ENCODE measurements at places on chromosomes 11 and 22.
A peak's percentile ranks its signal among the peaks of the same experiment; 100 is the strongest.

DNA sequence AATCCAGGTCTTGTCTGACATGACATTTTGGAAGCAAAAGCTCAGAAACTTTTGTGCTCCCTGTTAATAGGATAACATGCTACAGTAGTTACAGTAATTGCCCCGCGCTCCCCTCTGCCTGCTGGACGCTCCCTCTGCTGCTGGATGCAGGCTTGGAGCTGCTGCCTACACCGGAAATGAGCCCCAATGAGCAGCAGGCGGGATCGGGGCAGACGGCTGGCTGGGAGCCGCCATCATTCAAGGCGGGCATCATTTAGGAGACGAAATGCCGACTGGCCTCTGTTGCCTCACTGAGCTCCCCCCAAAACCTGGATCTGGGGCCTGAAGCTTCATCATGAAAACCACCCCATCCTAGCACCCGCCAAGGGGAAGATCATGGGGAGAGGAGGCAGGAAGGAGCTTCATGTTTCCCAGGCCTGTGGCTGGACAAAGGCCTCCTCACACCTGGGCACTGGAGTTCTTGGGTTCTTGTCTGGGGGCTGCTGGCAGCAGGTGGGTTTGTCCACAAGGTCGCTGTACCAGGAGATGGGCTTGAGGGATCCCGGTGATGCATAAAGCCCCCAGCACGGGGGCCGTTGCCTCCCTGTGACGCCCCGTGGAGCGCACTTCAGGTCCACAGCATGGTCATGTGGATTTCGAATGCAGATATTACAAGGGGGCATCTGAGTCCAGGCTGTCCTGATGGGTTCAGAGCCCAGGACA lies 664.3 kb downstream of the BRD1 start:
- no peak for DNase-seq

- no peak for DNase-seq
Observed at GRCh38 chr11:13721760-13722159, 53.3 kb downstream of the FAR1 start.

DNA sequence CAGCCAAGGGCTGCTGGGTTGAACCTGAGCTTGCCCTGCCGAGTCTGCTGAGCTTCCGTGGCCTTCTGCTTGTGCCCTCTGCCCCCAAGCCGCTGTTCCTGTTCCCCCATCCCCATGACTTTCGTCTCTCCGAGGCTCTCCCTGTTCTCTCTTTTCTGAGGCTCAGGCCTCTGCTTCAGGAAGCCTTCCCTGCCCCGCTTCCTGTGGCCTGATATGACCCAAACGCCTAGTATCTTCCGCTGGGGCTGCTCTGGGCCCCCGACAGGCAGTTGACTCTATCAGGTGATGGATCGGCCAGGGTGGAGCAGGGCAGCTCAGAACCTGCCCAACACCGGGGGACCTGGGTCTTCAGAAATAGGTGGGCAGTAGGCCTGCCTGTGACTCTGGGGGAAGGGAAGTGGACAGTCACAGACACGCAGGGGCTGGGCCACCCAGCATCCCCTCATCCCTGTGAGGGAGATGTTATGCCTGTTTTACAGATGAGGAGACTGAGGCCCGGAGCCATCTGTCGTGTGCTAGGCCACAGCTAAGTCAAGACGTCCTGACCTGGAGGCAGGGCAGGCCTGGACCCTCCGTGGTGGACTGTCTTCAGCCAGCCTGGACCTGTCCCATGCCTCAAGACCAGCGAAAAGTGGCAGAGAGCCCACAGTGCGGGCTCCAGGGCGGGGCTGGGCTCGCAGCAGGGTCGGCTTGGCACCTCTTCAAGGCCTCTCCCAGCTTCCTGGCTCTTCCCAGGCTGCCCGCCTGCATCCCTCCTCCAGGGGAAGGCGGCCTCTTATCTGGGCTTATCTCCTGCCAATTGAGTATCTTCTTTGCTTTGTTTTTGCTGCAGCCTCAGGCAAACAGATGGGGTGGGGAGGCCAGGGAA lies 16.2 kb downstream of the BAD start:
- no peak for DNase-seq

GRCh38 chr11:88531831-88532230 lies 194.3 kb upstream of the CTSC start:
- DNase-seq = no peak

DNA sequence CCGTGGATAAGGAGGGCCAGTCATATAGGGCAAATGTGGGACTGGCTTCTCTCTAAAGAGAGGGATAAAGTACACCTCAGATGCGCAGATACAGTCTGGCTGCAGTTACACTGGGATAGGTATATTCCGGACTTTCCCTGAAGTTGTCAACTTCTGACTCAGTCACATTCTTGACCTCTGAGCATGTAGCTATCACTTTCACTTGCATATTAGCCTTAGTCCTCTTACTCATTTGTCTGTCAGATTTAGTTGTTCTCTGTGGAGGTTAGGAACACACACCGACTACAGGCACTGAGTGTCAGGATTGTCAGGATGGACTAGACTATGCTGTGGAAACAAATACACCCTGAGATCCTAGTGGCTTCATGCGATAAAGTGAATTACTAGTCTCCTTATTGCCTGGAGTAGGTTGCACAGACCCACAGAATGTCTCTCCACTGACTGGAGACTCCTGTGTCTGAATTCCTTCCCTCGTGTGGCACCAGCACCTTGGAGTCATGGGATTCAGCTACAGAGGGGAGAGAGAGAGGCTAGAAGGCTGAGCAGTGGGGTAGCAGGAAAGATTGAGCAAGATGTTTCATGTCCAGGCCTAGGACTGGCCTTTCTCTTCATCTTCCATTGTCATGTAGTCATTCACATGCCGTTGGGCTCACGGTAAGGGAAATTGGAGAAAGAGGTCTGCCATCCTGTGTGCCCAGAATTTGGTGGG lies 654.3 kb downstream of the NTM start:
- DNase-seq = no peak

DNA sequence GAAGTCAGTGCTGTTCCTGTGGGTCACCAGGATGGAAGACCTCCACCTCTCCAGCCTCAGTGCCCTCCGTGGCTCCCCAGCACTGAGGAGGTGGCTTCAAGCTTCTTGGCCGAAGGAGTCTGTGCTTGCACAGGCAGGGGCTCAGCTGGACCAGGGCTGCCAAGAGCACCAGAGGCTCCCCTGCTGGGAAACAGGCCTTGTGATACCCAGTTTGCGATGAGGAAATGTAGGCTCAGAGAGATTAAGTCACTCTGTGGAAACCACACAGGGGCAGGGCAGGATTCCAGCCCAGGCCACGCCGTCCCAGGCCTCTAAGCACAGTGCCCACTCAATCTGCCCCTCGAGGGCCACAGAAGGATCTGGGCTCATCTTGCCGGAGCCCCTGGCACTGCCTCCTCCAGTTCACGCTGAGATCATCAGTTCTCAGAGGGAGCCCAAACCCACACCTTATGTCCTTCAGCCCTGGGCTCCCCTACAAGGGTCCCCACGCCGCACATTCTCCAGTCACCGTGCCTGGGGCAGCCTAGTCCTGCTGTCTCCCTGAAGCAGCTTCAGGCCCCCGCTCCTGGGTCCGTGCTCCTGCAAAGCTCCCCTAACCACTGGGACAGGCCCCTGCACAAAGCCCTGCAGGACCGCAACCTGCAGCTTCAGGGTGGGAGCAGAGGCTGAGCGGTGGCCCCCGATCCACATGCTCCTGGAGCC lies 21.6 kb downstream of the ANO1 start:
- DNase-seq = no peak

- no peak for DNase-seq
Observed at GRCh38 chr11:95507794-95508193, 276.8 kb upstream of the SESN3 start.

- no peak for DNase-seq
Observed at GRCh38 chr22:49554296-49554625, 273.4 kb downstream of the BRD1 start.

- no peak for DNase-seq
Observed at GRCh38 chr11:67648796-67649613, 1.5 kb downstream of the ACY3 start.

DNA sequence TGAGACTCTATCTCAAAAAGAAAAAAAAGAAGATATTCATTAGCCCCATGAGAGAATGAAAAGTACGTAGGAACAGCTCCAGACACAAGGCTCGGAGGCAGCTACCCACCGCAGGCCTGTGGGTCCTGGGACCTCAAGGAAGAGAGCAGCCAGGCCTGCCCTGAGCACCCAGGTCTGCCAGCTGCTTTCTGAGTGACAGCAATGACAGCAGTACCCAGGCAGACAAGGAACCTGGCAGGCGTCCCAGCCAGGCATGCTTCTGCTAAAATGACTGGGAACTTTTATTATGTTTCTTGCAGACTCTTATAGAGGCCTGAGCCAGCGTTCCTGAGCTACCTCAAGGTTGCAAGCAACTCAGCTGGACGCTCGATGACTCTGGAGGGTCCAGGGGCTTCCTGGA lies 31.6 kb downstream of the CPT1A start:
- DNase-seq = no peak

GRCh38 chr11:104776501-104777170 lies 121.6 kb downstream of the CASP12 start:
- no peak for DNase-seq

DNA sequence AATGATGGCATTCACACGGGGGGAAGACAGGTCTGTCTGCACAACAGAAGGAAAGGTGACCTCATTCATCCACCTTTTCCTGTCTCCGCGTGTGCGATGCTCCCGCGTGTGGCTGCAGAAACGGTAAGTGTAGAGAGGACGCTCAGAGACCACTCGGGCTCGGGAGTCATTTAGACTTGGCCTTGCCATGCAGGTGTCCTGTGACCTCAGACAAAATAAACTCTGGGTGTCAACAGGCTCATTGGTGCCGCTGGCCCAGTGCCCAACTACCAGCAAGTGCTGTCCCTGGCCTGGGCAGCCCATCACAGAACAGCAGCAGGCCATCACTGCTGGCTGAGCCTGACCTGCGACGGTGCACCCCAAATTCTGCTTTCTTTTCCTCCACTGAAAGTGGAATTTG lies 48.1 kb upstream of the ARFGAP3 start:
- no peak for DNase-seq

GRCh38 chr11:60944490-60945294 lies 7.3 kb downstream of the SLC15A3 start:
- DNase-seq = no peak

GRCh38 chr22:36368359-36368983 lies 19.3 kb downstream of the MYH9 start:
- DNase-seq = no peak

- DNase-seq = peak; percentile 16
Observed at GRCh38 chr22:37193629-37194191, 5.7 kb upstream of the C1QTNF6 start.

DNA sequence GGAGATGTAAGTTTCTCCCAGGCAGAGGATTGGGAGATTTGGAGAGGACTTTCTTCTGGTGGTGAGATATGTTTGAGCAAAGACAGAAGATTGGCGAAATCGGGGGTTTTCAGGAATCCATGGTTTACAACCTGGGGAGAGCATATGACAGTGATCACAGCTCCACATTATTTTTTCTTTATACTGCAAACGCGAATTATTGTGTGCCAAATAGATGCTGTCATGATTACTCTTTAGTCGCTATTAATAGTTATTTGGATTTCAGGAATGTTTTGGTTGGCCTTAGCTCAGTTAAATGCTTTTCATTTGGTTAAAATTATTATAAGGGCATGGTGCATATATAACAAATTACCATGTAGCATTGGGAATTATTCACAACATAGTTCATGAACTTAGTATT lies 15.2 kb downstream of the ATXN10 start:
- DNase-seq = no peak

GRCh38 chr11:94738746-94739145 lies 29.4 kb upstream of the AMOTL1 start:
- no peak for DNase-seq

- DNase-seq = no peak
Observed at GRCh38 chr11:95337972-95338429, 107.0 kb upstream of the SESN3 start.

GRCh38 chr11:32884023-32884422 lies 8.6 kb upstream of the QSER1 start:
- no peak for DNase-seq

DNA sequence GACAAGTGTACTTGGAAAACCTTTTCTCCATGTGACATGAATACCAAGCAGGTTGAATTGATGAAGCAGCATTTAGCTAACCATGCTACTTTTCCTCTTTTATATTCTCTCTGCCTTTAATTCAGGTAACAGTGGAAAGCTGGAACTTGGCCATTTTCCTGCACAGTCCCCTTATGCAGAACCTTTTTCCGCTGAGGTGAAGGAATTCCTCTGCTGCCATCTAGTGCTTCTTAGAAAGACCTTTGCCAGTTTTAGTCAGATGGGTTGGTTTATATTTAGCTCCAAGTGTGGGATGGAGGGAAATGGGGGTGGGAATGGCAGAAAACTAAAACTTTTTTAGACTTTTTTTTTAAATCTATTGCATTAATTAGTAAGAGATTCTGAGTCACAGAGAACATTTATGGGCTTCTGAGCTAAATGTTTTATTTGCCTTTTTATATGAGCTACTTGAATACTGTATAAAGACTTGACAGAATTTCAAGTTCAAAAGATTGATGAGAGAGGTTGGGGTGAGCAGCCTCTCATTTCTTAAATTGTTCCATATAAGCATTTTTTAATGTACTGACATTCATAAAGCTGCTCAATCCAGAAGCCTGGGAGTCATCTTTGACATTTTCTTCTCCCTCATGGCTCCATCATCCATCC lies 153.9 kb upstream of the ZC3H12C start:
- no peak for DNase-seq

- no peak for DNase-seq
Observed at GRCh38 chr22:26463688-26464087, 19.9 kb downstream of the HPS4 start.

GRCh38 chr11:121366038-121366437 lies 73.5 kb downstream of the SC5D start:
- DNase-seq = no peak

DNA sequence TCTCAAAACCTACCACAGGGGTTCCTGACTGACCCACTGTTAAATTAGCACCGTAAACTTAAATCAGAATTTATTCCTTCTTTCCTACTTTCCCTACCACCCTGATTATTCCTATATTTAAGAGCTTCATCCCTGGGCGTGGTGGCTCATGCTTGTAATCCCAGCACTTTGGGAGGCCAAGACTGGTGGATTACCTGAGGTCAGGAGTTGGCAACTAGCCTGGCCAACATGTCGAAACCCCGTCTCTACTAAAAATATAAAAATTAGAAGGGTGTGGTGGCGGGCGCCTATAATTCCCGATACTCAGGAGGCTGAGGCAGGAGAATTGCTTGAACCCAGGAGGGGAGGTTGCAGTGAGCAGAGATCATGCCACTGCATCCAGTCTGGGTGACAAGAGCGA lies 20.3 kb downstream of the ALG9 start:
- no peak for DNase-seq

- no peak for DNase-seq
Observed at GRCh38 chr22:40423310-40423688, 52.9 kb downstream of the SGSM3 start.

DNA sequence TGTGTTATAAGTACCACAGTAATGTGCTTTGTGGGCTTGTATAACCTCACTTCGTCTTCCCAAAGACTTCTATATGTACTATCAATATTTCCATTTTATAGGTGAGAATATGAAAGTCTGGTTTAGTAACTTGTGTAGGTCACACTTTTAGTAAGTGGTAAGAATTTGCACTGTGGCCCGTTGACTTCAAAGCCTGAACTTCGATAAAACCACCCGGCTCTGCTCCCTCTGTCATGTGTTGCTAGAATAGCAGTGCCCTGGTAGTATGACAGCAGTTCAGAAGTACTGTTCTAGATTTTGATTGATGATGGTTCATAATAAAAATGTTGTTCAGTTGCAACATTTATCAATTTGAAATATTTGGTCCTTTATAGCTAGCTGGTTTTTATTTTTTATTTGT lies 110.2 kb upstream of the SORL1-AS1 start:
- DNase-seq = no peak

Data from stimulated activated CD4-positive, alpha-beta T cell treated with anti-CD3 and anti-CD28 coated beads, Interleukin-1b, Interleukin-23, amount 100 ng/mL, for 4 hours (primary cell).